Progenitor cell of endocrine pancreas (in vitro differentiated cells): ENCODE measurements at places on chromosomes 7 and 10. TPM values are rescaled to one million over a fixed set of nuclear protein-coding genes. Genes with fewer than 3 reads are reported as not detected.

LRIT1 gene
- total RNA-seq, result not detected in 2 replicates

- H3K4me3 ChIP-seq, result peak overlapping the region; percentile 19
- no peak for DNase-seq
- H3K4me1 ChIP-seq, result peaks cover 14% of the 10 kb centered on the region
These were observed 54.6 kb downstream of the HTR5A start for GRCh38 chr7:155124706-155125105.

DNA sequence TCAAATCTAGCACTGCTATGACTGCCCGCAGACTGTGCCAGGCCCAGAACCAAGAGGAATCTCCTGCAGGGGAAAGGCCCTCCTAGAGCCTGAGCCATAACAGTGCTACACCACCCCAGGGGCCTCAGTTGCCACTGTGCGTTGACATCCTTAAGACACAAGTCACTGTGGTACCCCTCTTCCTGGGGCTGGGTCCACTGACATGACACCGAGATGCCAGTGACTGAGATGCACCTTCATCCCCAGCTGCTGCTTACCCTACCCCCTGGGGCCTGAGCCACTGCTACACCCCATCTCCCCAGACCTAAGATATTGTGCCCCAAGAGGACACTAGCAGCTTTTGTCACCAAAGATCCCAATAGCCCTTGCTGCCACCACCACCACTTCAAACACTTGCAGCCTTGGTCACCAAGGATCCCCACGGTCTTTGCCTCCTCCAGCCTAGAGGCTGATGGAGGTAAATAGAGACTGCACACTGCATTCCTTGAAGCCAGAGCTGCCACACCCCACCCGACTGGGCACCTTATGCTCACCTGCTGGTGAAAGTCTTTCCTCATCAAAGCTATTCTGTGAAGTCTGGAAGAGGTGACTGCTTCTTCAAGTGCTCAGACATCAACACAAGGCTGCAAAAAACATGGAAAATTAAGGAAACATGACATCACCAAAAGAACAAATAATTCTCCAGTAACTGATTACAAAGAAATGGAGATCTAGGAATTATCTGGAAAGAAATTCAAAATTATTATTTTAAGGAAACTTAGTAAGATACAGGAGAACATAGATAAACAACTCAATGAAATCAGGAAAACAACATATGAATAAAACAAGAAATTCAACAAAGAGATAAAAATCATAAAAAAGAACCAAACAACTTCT is 40.4 kb upstream of the SHH start:
- no peak for DNase-seq
- H3K4me1 ChIP-seq, result no peaks in the 10 kb centered on the region
- H3K27ac ChIP-seq, result no peak overlapping the region
- H3K27me3 ChIP-seq, result peaks cover 30% of the 10 kb centered on the region
- H3K36me3 ChIP-seq, result no peaks in the 10 kb centered on the region
- H3K4me3 ChIP-seq, result no peak overlapping the region

GRCh38 chr7:101155303-101155702 is 1.0 kb downstream of the AP1S1 start:
- peak overlapping the region; percentile 81 for H3K4me3 ChIP-seq
- H3K4me1 ChIP-seq, result peaks cover 7% of the 10 kb centered on the region
- peak overlapping the region; percentile 86 for H3K27ac ChIP-seq
- peaks cover 8% of the 10 kb centered on the region for H3K36me3 ChIP-seq
- DNase-seq, result no peak

DNA sequence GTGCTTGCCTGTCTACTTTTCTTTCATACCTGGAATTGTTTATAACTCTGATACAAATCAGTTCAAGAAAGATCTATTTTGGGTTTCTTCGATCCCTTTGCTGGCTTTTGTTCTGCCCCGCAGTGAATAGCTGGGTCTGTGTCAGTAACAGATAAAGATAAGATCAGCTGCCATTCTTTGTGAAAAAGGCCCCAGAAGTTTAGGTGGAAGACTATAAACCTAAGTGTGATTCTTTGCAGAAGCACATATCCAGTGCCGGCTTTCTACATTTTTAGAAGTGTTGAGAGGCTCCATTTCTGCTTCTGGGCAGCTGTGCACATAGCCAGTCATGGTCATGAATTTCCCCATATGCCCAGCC is 686.4 kb upstream of the C7orf33 start:
- no peaks in the 10 kb centered on the region for H3K27me3 ChIP-seq
- no peak overlapping the region for H3K4me3 ChIP-seq
- no peaks in the 10 kb centered on the region for H3K36me3 ChIP-seq
- DNase-seq, result no peak
- H3K27ac ChIP-seq, result no peak overlapping the region
- no peaks in the 10 kb centered on the region for H3K4me1 ChIP-seq

HEPACAM2 gene
- total RNA-seq, result 27.4 and 31.7 TPM in 2 replicates

- H3K36me3 ChIP-seq, result peaks cover 1% of the 10 kb centered on the region
- no peaks in the 10 kb centered on the region for H3K27me3 ChIP-seq
- no peak for DNase-seq
- no peaks in the 10 kb centered on the region for H3K4me1 ChIP-seq
These were observed 602.9 kb upstream of the PFKP start for GRCh38 chr10:2464483-2464882.

DNA sequence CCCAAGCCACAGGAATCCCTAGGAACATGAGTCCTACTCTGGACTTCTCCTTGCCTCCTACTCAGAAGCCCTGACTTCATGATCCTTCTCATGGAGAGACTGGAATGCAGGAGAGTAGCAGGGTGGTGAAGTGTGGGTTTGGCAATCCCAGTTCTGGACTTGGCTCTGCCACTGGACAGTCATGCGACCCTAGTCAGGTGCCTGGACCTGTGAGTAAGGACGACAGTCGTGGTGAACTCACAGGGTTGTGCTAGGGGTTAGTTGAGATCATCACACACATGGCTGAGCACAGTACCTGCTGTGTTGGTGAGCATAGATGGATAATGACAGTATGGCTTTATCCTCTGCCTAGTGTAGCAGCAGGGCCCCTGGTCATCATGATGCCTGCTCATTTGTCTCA is 117.9 kb downstream of the LRRC18 start:
- no peaks in the 10 kb centered on the region for H3K4me1 ChIP-seq
- no peak overlapping the region for H3K4me3 ChIP-seq
- peaks cover 8% of the 10 kb centered on the region for H3K27me3 ChIP-seq

DNA sequence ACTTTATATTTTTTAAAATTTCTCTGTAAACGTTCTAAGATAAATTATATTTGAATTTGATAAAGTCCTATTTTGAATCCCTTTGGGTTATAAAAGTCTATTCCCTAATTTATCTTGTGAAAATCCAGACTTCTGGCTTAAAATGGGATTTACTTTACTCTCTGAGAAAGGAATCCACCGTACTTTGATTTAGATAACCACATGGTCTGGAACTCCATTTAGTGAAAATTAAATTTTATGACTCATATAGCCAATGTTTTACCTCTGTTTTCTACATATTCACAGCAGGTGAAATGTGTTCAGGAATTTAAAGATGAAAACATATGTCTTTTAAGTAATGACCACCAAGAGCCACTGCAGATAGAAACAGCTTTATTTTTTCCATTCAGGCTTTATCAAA is 141.8 kb upstream of the FGFR2 start:
- DNase-seq, result no peak
- H3K4me1 ChIP-seq, result peaks cover 13% of the 10 kb centered on the region
- H3K27me3 ChIP-seq, result no peaks in the 10 kb centered on the region
- peaks cover 8% of the 10 kb centered on the region for H3K36me3 ChIP-seq
- H3K27ac ChIP-seq, result no peak overlapping the region

UTF1 gene
- not detected in 2 replicates for total RNA-seq

DNA sequence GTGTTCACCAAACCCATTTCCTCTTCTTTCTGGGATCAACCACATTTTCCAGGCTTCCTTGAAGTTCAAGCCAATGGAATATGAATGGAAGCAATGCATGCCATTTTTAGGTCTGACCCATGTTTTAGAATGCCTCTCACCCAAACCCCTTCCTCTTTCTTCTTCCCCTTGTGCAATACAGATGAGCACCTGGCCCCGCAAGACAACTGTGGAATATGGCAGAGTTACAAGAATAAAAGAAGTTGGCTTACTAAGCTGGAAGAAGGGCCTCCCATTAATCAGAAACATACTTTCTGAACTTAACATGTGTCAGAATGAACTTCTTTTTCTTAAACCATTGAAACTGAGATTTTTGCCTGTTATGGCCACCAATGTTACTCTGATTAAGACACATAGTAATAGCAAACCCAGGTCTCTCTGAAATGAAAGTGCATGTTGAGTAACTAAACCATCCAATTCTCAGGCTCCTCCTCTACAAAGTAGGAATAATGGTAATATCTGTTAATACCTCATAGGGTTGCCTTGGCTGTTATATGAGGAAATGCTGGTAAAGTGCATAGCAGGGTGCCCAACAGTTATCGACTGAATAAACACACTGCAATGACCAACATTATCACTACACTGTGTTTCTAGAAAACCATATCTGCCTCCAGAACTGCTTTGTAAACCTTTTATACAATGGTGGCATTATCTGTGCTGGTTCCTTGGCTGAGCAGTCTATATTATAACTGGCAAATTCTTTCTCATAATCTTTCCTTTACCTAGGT is 382.2 kb upstream of the NRP1 start:
- no peak overlapping the region for H3K27ac ChIP-seq
- no peaks in the 10 kb centered on the region for H3K4me1 ChIP-seq

GRCh38 chr10:4535521-4535920 is 290.5 kb upstream of the AKR1E2 start:
- H3K4me3 ChIP-seq, result no peak overlapping the region
- no peak for DNase-seq
- no peak overlapping the region for H3K27ac ChIP-seq
- no peaks in the 10 kb centered on the region for H3K4me1 ChIP-seq
- H3K36me3 ChIP-seq, result no peaks in the 10 kb centered on the region

COBL gene
- 19.8 and 21.3 TPM in 2 replicates for total RNA-seq

DNA sequence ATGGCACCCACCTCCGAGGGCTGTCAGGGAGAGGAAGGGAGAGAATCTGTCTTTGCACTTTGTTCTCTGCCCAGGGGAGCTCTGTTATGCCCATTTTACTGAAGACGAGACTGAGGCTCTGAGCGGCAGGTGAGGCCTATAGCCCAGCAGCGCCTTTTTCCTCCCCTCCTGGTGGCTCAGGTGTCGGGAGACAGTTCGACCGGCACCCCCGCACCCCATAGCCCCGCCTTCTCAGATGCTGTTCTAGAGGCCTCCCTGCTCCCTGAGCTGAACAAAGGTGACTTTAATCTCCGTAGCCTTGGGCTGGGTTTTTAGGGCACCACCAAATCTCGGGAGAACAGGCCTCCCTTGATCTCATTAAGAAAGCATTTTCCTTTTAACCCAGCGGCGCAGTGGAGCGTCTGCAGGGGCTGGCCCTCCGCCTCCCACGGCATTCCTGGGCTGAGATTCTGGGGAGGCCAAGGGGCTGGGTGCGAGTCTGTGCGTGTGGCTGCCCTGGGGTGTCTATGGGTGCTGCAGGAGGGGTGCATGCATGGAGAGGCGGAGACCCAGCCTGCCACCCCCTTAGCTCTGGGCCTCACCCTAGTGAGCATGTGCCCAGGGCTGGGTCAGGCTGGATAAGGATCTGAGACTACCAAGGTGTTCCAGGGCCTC is 3.3 kb downstream of the LFNG start:
- DNase-seq, result no peak
- no peaks in the 10 kb centered on the region for H3K36me3 ChIP-seq
- peaks cover 18% of the 10 kb centered on the region for H3K4me1 ChIP-seq

- H3K36me3 ChIP-seq, result no peaks in the 10 kb centered on the region
- no peak overlapping the region for H3K4me3 ChIP-seq
- H3K27me3 ChIP-seq, result peaks cover 16% of the 10 kb centered on the region
- DNase-seq, result no peak
These were observed 192.4 kb upstream of the PFKP start for GRCh38 chr10:2874963-2875362.

GSTK1 gene
- total RNA-seq, result 110 and 114 TPM in 2 replicates

DNA sequence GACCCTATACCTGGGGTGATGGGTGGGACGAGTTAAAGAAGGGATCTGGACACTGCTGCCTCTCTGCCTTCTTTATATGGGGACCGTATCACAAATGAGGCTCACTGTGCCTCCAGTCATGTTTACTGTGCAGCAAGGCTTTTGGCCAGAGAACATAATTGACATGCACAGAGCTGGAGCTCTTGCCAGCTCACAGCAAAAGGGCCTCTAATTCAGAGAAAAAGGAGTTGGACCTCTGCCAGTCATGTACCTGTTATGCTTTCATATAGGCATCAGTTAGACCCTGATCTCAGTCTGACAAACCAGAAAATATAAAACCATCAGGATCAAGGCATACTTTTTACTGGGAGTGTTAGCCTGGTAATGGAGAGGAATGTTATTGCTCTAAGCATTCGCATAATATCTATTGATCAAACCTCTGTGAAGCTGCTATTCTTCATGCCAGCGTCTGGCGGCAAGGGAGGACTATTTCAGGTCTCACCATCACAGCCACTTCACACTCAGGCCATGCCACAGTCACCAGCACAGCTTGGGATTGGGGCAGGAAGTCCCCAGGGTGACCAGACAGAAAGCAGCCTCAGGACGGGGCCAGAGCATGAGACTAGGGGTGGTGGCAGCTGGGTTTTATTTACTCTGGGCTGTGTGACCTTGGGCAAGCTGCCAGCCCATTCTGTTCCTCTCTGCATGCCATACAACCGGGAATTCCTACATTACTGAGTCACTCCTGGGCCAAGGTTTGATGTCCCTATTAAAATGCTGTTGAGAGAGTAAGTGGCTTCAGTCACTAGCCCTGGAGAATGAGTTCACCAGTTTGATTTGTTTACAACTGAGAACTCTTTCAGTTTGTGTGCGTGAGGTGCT is 90.1 kb downstream of the NPSR1 start:
- H3K27me3 ChIP-seq, result no peaks in the 10 kb centered on the region
- no peak for DNase-seq
- H3K4me1 ChIP-seq, result peaks cover 29% of the 10 kb centered on the region
- peaks cover 14% of the 10 kb centered on the region for H3K36me3 ChIP-seq
- no peak overlapping the region for H3K4me3 ChIP-seq

DNA sequence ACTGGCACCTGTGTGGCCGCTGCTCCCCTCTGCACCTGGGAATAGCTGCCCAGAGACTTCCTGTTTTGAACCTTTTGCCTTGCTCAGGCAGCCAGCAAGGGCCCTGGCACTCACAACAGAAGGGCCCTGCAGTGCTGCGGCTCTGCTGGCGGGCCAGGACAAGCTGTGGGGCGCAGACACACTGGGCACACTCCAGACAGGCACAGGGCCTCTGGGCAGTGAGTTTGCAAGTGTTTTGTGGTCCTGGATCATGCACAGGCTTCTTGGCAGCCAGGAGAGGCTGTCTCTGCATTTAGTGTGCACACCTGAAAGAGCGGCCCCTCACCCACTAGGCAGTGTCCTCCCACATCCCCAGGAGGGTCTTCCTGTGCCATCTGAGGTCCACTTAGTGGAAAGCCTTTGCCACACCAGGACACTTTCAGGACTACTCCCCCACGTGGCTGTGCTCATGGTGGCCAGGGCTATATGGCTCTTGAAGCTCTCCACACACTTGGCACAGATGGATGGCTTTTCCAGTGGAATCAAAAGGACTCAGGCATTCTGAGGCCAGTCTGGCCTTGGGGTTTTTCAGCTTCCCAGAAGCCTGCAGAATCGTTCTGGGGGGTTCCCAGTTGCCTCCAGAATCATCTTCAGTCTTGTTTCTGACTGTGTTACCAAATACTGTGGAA is 5.0 kb upstream of the ATP6V0E2 start:
- no peak overlapping the region for H3K27ac ChIP-seq
- peaks cover 5% of the 10 kb centered on the region for H3K4me1 ChIP-seq
- H3K27me3 ChIP-seq, result no peaks in the 10 kb centered on the region
- no peak overlapping the region for H3K4me3 ChIP-seq
